ENCODE measurements at places on chromosomes 6 and 20.
A peak's percentile ranks its signal among the peaks of the same experiment; 100 is the strongest.

DNA sequence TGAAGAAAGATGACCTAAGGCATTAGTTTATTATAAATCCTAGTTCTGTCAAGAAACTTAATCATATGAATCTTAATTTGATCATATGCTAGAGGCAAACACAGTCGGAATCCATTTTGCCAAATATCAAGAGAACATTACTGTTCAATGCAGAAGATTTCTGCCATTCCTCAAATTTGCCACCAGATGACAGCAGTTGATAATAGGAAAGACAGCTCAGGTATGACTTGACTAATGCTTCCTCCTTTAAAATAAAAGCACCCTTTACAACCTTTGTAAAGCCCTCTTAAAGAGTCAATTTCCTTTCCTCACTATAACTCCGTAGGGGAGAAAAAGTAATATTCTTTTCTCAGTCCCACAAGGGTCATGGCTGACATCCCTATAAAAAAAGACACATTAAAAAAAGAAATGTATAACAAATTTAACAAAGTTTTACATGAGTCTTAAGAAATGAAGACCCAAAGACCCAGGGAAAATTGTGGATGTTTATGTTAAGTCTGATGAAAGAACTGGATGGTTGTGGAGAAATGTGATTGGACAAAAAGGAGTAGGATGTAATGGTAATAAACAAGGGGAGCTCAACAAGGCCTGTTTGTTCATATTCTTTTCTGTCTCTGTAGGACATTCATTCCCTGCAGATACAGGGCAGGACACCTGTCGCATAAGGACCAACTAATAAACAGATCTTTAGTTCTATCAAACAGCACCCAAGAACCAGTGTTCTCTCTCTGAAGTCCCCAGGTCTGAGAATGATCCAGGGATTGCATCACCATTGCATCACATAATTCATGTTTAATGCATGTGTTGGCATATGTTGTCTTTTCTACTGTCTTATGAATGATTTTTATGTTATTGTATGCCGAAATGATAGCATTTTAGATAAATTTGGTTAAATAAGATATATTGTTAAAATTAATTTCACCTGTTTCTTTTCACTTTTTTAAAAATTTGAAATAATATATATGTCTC, 23.0 kb upstream of the IL17A start:
- DNase-seq, result no peak

DNA sequence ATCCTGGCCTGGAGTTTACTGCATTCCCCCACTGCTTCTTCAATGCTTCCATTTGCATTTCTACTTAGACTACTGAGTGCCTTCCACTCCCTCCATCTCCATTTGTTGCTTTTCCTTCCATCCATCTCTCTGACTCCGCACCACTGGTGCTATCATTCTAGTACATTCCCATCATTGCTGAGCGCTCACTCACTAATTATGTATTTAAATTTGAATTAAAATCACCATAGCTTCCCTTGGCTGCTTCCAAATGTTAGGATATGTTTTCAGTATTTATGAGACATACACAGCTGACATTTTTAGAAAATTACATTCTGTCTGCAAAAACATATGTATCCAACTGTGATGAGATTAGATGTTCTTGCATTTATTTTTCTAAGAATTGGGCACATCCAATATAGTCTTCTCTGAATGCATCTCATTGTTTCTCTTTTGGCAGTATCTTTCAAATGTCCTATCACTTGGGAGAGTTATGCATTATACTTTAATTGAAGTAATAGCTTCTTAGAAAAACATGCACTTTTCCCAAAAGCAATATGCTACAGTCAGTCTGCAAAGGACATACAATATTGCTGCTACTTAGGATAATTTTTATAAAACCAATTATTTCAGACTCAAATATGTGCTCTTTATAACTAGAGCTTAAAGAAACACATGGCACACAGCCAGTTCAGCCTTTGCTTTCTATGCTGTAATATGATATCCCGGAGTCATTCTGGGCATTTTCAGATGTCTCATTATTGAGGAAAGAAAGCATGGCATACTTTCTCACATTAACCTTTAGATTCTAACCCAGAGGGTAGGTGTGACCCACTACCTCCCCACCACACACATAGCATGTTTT, 12.1 kb upstream of the COL21A1 start:
- DNase-seq, result no peak

- no peak for DNase-seq
Measured at GRCh38 chr20:16588241-16588640, 15.0 kb upstream of the KIF16B start.

GRCh38 chr6:161226009-161226964, 47.6 kb downstream of the AGPAT4 start:
- DNase-seq, result no peak

DNA sequence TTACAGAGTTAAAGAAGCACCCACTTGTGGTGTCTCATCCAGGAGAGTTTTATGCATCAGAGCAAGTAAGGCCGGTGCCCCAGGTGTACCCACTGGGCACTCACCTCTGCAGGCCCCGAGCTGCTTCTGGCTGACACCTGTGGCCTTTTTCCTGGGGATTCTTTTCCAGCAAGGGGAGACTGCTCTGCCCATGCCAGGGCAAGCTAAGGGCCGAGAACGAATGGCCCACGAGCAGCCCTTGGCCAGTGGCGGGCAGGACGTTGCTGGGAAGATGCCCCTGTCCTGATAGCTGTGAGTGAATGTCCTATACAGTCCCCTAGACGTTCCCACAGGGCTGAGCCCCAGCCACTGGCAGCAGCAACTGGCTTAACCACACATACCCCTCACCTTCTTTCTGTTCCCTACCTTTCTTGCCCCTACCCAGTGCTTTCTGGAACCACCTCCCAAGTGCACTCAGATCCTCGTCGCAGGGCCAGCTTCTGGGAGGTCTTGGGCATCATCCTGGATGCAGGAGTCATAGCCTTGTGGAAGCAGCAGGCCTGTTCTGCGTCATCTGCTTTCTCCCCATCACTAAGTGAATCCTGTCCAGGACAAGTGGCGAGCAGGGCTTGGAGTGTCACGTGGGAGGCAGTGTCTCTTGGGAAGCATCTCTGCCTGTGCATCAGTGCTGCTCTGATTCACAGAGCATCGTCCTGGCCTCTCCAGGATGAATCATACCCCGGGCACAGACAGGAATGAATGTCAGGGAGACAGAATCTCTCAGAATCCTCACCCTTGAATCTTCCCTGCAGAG, 32.5 kb downstream of the SYNDIG1 start:
- peak; percentile 92 for DNase-seq

DNA sequence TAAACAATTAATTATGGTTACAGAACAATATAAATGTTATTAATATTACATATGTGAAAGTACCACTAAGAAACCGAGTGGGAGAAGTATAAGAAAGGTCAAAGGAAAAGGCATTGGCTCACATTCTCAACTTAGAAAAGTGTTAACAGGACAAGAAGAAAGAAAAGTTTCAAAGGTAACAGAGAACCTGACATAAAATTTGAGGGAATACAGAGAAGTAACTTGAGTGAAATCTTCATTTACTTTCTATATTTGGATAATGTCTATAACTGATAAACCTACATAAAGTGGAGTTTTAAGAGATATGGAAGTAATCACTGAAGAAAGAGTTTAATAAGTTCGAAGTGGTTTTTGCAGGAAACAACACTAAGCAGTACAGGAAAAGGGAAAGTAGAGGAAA, 30.1 kb downstream of the REPS1 start:
- DNase-seq, result no peak

GRCh38 chr20:10521068-10521831, 86.1 kb downstream of the SLX4IP start:
- peak; percentile 84 for DNase-seq

GRCh38 chr6:24738741-24739140, 19.8 kb upstream of the C6orf62 start:
- DNase-seq, result no peak

- DNase-seq, result peak; percentile 62
Measured at GRCh38 chr6:143691900-143692636, 14.3 kb downstream of the PHACTR2 start.

GRCh38 chr6:345747-346385, 45.7 kb upstream of the IRF4 start:
- DNase-seq, result no peak

DNA sequence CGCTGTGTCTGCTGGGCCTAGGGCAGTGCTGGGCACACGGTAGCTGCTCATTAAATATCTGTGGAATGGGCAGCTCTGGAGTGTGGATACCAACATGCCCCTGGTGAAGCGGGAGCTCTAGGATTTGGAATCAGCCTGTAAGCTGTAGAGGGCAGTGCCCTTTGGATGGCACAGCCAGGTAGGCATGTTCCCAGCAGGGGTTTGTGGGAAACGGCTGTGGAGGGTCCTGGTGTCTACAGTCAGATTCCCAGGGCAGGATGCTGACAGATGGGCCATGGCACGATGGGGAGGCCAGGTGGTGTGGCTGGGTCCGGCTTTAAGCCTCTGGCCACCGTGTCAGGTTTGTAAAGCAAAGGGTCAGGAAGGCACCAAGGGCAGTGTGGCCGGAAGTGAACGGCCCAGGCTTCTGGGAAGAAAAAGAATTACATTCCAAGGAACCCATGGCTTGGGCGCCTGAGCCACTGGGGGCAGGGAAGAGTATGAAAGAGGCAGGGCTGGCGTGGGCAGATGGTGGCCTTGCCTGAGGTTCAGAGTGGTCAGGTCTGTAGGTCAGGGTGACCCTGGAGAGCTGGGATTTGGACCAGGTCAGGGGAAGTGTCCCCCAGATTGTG, 44.8 kb downstream of the UBE2V1 start:
- no peak for DNase-seq

GRCh38 chr6:13331516-13332348, 3.4 kb upstream of the TBC1D7 start:
- no peak for DNase-seq

DNA sequence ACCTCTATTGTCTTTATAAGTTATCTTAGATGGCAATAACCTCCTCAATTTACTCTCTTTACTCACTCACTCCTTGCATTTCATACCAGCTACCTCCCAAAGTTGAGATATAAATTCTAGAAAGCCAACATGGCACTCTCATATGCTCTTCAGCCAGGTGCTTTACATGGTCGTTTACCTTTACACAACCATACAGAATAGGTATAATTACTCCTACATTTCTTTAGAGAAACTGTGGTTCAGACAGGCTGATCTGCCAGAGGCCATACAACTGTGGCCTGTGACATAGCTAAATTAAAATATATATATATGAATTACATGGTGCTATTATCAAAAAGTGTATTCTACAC, 45.7 kb downstream of the HBS1L start:
- no peak for DNase-seq

DNA sequence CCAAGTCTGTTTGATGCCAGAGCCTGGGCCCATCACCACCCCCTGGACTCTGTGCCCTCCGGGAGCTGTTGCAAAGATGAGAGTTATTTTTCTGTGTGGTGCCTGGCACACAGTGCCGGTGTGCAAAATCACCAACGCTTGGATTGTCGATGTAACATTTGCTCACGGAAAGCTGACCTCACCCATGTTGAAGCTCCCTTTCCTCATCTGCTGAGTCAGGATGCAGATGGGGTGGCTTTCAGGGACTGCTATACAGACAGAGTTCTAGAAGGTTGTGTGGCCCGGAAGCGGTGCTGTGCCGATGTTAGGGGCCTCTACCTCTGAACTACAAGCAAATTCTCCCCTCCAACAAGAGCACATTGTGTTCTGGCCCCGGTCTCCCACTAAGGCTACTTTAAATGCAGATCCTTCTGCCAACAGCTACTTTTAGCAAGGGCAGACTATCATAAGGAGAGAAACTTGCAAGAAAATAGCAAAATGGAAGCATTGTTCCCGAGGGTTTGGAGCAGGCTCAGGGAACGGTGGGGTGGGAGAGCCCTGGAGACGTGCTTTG, 34.0 kb downstream of the EYA2 start:
- DNase-seq, result no peak

GRCh38 chr6:84017709-84018452, 15.7 kb upstream of the MRAP2 start:
- DNase-seq, result no peak

GRCh38 chr6:52620055-52620905, 43.4 kb upstream of the TRAM2 start:
- no peak for DNase-seq

- DNase-seq, result peak; percentile 59
Measured at GRCh38 chr6:43093436-43094289, 17.5 kb downstream of the PTK7 start.

GRCh38 chr20:25353747-25354705, 36.6 kb downstream of the ABHD12 start:
- DNase-seq, result no peak

GRCh38 chr6:87197547-87197946, 42.2 kb downstream of the ZNF292 start:
- DNase-seq, result no peak

- DNase-seq, result no peak
Measured at GRCh38 chr6:11139051-11139960, 27.8 kb upstream of the ERVFRD-1 start.

Data from islet precursor cell (in vitro differentiated cells).